NCI-H1694 treated with DMSO at 0.1 percent for 48 hours (cell line): ENCODE measurements at places on chromosomes 11 and 22.

DNA sequence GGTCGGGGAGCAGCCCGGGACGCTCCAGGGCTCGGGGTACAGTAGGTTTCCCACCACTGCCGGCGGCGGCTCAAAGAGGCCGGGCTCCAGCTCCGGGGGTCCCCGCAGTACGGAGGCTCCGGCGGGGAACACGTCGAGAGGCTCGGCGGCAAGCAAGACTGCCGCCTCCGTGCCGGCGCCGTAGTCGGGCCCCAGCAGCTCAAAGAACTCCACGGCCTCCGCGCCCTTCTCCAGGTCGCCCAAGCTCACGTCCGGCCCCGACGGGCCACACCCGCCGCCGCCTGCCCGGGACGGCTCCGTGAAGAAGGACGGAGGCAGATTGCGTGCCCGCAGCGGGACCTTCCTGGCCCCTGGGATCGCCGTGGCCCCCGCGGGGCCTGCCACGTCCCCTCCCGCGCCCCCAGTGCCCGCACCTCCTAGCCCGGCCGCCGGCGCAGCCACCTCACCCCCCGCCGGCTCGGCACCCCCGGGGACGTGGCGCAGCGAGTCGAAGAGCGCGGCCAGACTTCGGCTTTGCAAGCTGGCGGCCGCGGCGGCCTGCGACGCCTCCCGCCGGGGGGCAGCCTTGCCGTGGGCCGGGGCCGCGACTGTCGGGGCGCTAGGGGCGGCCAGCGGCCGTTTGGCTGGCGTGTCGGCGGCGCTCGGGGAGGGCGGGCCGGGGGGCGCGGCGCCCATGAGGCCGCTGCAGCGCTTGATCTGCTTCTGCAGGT lies 775 bp downstream of the FAM181B start:
- DNase-seq = no peak

DNA sequence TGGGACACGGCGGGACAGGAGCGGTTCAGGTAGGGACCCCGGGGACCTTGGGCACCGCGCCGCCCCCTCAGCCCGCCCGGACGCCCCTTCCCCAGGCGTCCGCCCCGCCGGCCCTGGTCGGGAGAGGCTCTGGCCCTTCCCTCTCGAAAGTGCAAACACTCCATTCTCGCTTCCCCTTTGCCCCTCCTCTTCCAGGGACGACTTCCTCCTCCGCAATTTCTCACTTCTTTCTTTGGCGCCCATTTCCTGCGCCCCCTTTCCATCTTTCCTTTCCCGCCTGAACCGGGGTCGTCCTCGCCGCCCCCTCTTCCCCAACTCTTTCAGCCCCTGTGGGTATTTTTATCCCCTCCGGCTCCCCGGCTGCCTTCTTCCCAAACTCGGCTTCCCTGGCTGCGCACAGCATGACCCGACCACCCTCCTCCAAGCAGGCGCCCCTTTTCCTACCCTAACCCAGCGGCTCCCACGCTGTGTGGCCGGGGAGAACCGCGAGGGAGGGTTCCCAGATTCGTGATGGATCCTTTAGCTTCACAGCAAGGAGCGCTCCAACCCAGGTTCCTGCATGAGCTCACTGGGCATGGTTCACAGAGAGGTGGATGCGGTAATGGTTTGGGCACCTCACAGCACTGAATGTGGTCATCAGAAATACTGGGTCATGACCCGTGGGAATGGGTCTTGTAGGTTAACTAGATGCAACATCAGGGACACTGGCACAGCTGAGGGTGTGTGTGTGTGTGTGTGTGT lies 689 bp downstream of the RAB39A start:
- DNase-seq = no peak

DNA sequence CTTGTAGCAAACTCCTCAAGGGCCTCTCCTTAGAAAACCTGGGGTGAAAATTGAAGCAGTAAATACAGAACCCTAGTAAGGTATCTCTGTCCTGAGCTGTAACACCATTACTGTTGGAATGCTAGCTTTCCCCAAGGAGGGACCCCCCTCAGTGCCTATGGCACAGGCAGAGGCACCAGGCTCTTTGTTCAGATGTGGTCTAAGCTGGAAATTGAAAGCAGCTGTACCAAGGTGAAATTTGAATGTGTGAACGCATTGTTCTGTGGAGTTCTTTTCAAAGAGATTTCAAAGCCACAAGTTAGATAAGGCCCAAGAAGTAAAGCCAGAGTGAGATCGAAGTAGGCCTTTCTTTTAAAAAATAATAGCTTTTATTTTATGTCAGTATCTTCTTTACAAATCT lies 71.9 kb upstream of the HORMAD2 start:
- DNase-seq = no peak

GRCh38 chr11:18193010-18193409 lies 20.4 kb downstream of the MRGPRX4 start:
- no peak for DNase-seq

DNA sequence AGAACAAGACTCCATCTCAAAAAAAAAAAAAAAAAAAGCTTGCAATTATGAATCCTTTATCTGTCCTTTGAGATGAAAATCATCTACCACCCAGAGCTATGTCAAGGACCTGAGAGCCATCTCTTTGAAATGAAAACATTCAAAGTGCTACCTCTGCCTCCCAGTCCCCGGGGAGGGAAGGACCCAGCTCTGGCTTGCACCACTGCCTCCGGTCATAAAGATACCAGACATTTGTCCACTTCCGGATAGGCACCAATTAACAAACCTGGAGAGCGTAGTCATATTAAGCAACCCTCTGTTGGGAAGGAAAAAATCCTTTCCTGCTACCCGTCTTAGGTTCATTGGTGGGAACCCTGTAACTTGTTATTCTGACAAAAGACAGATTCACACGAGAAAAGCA lies 98.6 kb downstream of the ARHGAP8 start:
- no peak for DNase-seq

DNA sequence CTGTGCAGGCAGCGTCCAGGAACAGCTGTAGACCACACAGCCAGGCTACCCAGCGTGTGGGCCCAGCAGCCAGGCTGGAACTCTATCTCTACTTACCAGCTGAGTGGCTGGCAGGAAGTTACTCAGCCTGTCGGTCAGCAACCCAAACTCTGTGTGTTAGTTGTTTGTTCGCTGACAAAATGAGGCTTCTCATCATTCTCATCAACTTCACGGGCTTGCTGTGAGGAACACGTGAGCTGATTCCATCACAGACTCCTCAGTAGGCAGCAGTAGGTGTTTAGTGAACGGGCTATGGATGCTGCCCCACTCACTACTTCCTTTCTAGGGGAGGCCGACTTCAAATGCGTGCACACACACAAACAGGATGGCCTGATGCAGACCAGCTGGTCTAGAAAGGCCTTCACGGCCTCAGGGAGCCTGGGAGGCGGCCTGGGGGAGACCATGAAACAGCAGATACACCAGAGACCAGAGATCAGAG lies 830 bp upstream of the SPDYC start:
- no peak for DNase-seq

- peak; percentile 0 for DNase-seq
Measured at GRCh38 chr11:132058211-132058772, 687.9 kb downstream of the NTM start.

GRCh38 chr11:15163136-15163535 lies 48.4 kb downstream of the INSC start:
- no peak for DNase-seq

GRCh38 chr11:112558691-112559090 lies 298.0 kb upstream of the PLET1 start:
- DNase-seq = no peak

GRCh38 chr22:41369424-41369745 lies 12.4 kb upstream of the TEF start:
- DNase-seq = peak; percentile 53

DNA sequence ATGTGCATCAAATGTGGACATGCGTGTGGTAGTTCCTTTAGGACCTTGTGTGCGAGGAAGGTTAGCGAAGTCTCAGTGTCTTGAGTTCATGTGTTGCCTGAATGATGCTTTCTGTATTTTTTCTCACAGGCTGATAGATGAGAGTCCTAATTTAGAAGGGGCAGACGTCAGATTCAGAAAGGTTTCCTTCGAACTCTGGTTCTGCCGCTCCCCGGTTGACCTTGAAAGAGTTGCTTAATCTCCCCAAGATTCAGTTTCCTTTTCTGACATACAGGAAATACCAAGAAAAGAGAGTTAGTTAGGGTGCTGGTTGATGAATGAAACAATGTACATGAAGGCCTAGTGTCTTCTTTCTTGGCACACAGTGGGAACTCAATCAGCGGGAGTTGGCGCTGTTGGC lies 35.9 kb upstream of the TTC12 start:
- DNase-seq = no peak

DNA sequence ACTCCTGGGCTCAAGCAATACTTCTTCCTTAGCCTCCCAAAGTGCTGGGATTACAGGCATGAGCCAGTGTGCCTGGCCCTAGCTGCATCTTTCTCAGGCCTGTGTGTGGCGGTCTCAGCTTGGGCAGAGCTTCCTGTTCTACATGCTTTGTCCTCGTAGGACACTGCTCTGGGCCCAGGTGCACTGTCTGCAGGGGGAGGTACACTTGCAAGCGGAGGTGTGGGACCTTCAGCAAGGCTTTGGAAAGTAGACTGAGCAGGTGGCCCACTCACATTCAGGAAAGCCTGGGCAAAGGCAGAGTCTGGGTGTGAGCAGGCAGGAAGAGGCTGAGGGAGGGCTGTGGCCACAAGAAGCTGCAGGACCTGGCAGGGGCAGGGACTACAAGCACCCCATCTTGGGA lies 33.6 kb upstream of the SUSD2 start:
- DNase-seq = no peak

DNA sequence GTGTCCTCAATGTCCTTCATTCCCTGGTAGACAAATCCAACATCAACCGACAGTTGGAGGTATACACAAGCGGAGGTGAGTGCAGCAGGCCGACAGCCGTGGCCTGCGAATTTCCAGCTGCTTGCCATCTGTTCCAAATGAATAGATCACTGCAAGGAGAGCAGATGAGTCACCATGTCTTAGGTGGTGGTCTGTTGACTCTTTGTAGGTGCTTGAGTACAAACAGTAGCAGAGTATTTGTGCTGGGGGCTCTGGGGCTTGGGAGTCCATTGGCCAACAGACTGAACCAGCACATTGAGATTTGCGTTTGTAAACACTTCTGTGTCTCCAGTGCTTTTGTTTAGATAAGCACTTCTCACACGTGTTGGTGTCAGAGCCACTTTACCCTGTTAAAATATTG lies 21.1 kb downstream of the EIF3L start:
- peak; percentile 58 for DNase-seq

- DNase-seq = no peak
Measured at GRCh38 chr22:37515901-37516300, 3.3 kb downstream of the CARD10 start.

GRCh38 chr11:122852074-122852795 lies 13.9 kb downstream of the CRTAM start:
- DNase-seq = no peak

- DNase-seq = no peak
Measured at GRCh38 chr22:50074551-50075530, 10.4 kb downstream of the MLC1 start.

DNA sequence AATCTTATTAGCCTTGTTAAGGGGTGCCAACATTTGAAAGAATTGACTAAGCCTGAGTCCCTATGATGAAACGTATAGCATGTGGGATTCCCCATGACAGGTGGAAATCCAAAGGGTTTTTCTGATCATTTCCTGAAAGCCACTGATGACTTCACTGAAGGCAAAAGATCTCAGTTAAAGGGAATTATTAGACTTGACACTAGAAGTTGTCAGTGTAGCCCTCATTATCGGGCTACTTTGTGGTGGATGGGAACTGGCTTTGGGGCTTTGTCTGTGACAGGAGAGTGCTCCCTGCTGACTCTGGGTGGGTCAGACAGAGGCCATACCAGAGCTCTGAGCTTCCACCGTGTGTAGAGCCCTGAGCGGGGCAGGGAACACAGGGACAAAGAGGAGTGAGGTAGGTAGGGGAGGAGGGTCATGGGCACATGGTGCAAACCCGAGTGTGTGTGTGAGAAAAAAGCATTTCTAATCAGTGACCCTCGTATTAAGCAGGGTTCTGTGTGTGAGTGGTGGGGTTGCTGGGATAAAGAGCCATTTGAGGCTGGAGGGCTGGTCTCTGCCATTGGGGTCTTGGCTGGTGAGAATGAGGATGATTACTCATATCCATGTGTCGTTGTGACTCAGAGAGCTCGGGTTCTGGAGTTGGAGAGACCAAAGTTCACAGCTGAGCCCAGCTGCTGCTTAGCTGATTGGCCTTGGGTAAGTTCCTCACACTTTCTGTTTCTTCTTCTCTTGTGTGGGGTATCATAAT lies 101.1 kb downstream of the GRIK4 start:
- no peak for DNase-seq

- no peak for DNase-seq
Measured at GRCh38 chr11:78533399-78533798, 41.3 kb downstream of the NARS2 start.

DNA sequence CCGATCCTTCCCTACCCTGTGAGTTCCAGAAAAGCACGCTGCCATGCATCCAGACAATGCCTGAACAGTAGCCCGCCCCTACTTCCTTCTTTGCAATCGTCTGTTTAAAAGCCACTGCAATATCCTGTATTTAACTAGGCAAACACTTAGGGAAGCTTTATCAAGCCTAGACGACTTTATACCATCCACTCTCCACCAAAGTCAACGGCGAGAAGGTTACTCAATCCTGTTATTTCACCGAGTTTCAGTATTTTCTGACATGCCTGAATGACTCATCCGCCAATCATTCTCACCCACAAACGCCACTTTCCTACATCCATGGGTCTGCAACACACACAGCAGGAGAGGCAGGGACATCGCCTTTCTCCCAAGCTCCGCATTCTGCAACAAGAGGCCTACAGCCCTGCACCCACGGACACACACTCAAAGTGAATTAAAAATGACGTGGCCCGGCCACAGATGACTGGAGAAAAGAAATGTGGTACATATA lies 9.3 kb downstream of the CELSR1 start:
- no peak for DNase-seq

DNA sequence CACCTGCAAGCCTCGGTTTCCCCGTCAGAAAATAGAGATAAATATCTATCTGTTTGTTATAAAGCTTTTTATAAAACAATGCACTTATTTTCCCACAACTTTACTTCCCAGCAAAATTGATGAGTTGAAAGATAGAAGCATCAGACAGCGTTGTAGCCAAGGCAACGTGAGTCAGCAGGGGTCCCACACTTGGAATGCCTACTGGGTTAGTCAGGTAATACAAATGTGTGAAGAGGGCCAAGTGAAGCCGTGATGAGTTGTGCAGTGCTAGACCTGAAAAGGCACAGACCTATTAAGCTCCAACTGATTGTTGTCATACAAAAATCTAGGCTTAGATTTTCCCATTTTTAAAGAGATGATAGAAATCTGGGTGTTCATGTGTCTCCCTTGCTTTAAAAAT lies 118.7 kb downstream of the PGR start:
- no peak for DNase-seq

DNA sequence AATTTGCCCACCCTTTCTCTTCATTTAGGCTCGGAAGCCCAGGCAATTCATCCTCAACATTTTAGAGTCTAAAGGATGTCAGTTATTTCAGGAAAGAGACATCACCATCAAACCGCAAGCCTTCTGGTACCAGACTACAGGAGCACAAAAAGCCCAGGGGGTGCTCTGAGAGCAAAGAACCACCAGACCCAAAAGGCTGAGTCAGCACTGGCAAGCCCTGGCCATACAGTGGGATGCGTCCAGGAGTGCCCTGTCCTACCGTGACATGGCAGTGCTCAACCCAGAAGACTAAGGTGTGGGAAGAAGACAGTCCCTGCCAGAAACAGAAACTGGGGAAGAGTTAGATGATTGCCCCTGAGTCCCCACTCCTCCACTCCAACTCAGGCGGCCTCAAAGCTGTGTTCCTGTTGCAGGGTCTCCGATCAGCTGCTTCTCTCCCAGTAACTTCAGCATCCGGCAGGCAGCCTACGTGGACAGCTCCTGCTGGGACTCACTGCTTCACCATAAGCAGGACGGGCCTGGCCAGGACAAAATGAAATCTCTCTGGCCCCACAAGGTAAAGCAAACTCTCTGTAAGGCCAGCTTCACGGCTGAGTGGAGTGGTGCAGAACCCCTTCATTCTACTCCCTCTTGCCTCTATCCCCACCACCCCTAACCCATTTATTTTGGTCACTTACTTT lies 1.5 kb downstream of the PANX3 start:
- no peak for DNase-seq
